Activated CD4-positive, alpha-beta T cell treated with anti-CD3 and anti-CD28 coated beads, Interleukin-2, amount 50 U/mL, for 24 hours (primary cell): ENCODE measurements at places on chromosomes 6 and 20.
A peak's percentile ranks its signal among the peaks of the same experiment; 100 is the strongest.

- DNase-seq = no peak
These were observed 13.1 kb downstream of the MTHFD1L start for GRCh38 chr6:150878347-150879213.

DNA sequence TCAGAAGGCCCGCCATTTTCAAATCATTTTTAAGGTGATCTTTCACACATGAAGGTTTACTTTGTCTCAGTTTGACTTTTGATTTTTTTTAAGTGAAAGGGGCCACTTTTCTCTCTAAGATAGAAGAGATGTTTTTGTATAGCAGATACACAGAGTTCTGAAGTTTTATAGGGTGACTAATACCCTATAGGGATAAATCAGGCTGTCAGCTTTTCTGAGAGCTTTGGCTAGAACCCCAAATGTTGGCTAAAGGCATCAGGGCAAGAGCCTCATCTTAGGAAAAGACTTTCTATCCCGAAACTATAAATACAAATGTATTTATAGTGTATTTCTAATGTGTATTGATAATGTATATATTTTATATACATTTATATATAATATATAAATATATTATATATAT lies 181.4 kb downstream of the TBX18 start:
- no peak for DNase-seq

GRCh38 chr6:128806261-128806660 lies 76.7 kb upstream of the LAMA2 start:
- no peak for DNase-seq

GRCh38 chr6:6725468-6726209 lies 137.1 kb downstream of the LY86 start:
- DNase-seq = no peak

DNA sequence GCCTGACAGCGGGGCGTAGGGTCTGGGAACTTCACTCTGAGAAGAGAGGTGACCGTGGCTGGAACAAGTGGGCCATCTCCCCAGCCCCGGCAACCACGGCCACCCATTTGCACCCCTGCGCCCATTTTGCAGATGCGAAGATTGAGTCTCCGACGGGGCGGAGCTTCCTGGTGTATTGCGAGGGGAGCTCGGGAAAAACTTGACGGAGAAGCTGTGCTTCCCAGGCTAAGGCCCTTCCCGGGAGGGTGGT lies 653 bp downstream of the ZNF335 start:
- no peak for DNase-seq

- no peak for DNase-seq
These were observed 101.7 kb upstream of the FOXA2 start for GRCh38 chr20:22686097-22686496.

DNA sequence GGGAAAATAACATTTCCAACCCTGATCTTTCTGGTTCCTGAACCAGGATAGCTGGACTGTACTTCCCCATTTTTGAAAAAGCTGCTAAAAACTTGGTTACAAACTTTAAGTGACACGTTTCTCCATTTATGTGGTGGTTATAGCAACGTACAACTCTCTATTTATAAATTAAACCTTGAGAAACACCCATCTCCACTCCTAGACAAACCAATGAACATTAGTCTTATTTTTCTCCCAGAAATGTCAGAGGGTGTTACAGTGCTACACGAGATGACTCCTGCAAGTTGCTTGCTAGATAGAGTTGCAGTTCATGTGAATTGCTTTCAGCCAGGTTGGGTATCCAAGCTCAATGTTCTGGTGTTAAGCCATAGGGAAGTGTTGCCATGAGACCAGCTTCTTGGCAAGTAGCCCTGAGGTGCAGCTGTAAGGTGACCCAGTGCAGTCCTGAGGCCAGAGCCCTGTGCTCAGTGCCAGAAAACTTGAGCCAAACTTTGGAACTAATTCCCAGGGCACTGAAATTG lies 51.3 kb upstream of the REV3L start:
- DNase-seq = no peak

DNA sequence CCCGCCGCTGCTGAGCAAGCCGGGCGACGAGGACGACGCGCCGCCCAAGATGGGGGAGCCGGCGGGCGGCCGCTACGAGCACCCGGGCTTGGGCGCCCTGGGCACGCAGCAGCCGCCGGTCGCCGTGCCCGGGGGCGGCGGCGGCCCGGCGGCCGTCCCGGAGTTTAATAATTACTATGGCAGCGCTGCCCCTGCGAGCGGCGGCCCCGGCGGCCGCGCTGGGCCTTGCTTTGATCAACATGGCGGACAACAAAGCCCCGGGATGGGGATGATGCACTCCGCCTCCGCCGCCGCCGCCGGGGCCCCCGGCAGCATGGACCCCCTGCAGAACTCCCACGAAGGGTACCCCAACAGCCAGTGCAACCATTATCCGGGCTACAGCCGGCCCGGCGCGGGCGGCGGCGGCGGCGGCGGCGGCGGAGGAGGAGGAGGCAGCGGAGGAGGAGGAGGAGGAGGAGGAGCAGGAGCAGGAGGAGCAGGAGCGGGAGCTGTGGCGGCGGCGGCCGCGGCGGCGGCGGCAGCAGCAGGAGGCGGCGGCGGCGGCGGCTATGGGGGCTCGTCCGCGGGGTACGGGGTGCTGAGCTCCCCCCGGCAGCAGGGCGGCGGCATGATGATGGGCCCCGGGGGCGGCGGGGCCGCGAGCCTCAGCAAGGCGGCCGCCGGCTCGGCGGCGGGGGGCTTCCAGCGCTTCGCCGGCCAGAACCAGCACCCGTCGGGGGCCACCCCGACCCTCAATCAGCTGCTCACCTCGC lies 1.5 kb downstream of the ARID1B start:
- peak; percentile 26 for DNase-seq

DNA sequence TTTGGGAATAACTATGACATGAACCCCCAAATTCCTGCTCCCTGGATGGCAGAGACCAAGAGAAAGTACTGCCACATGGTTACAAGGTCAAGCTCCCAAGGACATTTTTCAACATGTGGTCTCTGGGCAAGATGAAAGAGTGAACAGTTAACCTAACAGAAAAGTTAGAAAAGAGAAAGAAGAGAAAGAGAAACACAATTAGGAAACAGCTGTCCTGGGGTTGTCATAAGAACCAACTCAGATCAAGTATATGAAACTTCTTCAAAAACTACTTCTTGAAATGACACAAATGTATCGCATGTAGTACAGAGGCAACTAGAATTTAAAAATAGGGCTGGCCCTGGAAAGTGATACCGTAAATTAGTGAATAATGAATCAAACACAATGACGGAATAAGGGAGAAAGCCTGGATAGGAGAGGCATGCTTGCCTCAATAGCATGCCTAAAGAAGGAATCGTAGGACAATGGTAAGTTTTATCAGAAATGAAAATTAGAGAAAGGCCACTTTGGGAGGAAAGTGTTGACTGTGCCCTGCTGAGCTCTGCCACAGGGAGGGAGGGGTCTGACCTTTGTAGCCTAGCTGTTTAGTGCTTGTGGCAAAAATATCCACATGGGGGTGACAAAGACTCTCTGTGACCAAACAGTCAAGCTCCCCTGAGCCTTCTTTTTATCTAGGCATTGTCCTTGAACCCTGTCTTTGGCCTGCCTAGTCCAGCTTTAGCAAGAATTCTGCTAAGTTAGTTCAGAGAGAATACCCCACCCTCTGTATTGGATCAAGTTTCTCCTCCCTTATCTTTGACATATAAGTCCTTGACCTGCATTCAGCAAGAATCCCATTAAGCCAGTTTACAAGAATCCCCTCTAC lies 4.3 kb upstream of the DCBLD1 start:
- no peak for DNase-seq

GRCh38 chr6:166495487-166496314 lies 90.8 kb downstream of the RAMACL start:
- no peak for DNase-seq

DNA sequence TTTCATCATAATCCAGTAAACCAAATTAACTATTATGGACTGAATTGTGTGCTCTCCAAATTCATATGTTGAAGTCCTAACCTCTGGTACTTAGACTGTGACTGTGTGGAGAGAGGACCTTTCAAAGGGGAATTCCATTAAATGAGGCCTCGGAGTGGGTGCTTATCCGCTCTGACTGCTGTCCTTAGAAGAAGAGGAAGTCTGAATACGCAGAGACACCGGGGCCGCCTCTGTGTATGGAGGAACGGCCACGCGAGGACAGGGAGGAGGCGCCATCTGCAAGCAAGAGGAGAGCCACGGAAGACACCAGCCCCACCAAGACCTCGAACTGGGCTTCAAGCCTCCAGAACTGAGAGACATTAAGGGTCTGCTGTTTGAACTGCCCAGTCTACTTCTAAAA lies 35.6 kb upstream of the RPS6KA2 start:
- DNase-seq = no peak

DNA sequence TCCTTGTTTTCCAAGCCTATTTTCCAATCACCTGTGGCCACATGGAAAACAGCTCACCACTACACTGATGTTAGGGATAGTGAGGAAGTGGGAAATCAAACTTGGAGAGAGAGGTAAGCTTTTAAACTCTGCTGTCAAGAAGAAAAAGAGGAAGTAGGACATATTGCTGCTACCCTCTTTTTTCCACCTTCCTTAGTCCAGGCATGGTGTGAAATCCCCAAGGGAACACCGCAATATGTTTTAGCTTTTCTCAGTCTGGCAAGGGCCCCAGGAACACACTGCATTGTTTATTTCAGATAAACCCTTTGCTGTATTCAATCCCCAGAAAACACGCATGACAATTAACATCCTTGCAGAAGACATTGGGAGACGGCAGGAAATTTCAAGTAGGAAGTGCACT lies 61.3 kb downstream of the HS3ST5 start:
- no peak for DNase-seq

- DNase-seq = no peak
These were observed 1.3 kb upstream of the MRS2 start for GRCh38 chr6:24401458-24401857.

- no peak for DNase-seq
These were observed 32.4 kb downstream of the WRNIP1 start for GRCh38 chr6:2797564-2798031.

GRCh38 chr20:45626540-45626939 lies 3.0 kb upstream of the WFDC10A start:
- no peak for DNase-seq

DNA sequence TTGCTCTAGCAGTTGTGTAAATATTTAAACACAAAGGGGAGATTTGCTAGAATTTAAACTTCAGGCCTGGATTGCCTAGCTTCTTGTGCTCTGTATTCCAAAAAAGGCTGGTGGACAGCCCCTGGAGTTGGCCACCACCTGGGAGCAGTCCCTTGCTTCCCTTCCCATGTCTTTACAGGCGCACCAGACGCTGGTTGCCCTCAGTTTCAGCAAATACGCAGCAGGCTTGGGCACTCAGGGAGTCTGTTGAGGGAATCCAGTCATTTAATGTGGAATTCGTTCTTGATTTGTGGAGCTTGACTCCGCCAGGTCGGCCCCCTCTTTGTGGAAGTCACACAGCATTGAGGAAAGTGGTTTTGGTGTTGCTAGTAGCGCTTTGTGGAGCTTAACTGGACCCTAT lies 156.8 kb downstream of the DTNBP1 start:
- DNase-seq = no peak

- no peak for DNase-seq
These were observed 15.0 kb upstream of the DSE start for GRCh38 chr6:116355796-116356195.

GRCh38 chr20:48246061-48246790 lies 460.9 kb upstream of the SULF2 start:
- no peak for DNase-seq

- DNase-seq = peak; percentile 33
These were observed 136.3 kb downstream of the ZMYND8 start for GRCh38 chr20:47220161-47220582.

DNA sequence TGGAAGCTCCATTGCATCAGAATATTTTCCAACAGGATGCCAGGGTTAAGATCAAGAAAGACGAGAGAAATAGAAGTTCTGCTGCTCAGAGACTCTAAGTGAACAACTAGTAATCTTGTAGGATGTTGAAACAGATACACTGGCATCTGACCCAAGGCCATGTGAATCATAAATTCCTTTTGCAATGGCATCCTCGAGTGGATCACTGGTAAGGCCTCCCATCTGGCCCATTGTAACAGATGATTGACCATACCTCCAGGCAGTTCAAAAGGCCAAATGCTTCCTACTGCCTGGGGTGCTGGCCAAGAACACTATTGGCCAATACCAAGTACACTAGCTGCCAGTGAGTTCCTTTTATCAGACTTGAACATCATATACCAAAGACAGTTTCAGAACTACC lies 9.9 kb upstream of the SLC17A3 start:
- DNase-seq = no peak

- DNase-seq = no peak
These were observed 112.1 kb upstream of the EYS start for GRCh38 chr6:65819152-65819551.

GRCh38 chr6:109910571-109910970 lies 67.5 kb upstream of the GPR6 start:
- no peak for DNase-seq

GRCh38 chr6:72530152-72530551 lies 91.7 kb upstream of the KCNQ5 start:
- no peak for DNase-seq

- no peak for DNase-seq
These were observed 135.4 kb downstream of the BFSP1 start for GRCh38 chr20:17395729-17396128.

GRCh38 chr6:31041372-31041974 lies 31.2 kb downstream of the MUC22 start:
- no peak for DNase-seq

DNA sequence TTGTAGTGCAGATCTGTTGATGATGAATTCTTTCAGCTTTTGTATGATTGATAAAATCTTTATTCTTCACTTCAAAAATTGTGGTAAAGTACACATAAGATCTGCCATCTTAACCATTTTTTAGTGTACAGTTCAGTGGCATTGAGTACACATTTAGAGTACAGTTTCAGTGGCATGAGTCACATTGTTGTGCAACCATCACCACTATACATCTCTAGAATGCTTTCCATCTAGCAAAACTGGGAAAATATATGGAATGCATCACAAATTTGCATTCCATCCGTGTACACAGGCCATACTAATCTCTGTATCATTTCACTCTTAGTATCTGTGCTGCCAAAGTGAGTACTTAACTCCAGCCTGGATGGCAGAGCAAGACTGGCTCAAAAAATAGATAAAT lies 28.7 kb downstream of the SIRPD start:
- DNase-seq = no peak

- no peak for DNase-seq
These were observed 665.5 kb downstream of the BCKDHB start for GRCh38 chr6:80771941-80772340.

GRCh38 chr6:20024316-20024673 lies 187.1 kb downstream of the ID4 start:
- DNase-seq = no peak

DNA sequence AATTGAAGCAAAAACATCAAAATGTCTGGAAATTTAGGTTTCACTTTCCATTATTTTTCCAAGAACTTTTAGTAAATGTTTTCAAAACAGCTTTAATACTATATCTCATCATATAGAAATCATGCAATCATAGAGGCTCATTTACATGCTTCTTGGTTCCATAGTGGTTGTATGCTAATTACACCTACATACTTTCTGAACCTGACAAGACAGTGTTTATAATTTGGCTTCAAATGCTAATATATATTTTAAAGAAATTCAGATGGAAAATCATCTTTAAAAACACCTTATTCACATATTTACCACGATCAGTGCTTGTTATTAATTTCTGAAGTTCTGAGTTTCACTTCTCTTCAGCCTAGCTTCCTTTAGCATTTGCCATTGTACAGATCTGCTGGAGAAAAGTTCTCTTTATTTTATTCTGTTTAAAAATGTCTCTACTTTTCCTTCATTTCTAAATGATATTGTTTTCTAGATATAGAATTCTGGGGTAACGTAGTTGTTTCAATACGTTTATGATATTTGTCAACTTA lies 89.9 kb downstream of the PLCB1 start:
- DNase-seq = no peak

- DNase-seq = no peak
These were observed 23.5 kb downstream of the PTCHD4 start for GRCh38 chr6:48087448-48087847.

GRCh38 chr20:53216478-53216855 lies 244.3 kb downstream of the TSHZ2 start:
- DNase-seq = no peak
